Epithelial cell of esophagus (primary cell): ENCODE measurements at places on chromosomes 12 and 14.

DNA sequence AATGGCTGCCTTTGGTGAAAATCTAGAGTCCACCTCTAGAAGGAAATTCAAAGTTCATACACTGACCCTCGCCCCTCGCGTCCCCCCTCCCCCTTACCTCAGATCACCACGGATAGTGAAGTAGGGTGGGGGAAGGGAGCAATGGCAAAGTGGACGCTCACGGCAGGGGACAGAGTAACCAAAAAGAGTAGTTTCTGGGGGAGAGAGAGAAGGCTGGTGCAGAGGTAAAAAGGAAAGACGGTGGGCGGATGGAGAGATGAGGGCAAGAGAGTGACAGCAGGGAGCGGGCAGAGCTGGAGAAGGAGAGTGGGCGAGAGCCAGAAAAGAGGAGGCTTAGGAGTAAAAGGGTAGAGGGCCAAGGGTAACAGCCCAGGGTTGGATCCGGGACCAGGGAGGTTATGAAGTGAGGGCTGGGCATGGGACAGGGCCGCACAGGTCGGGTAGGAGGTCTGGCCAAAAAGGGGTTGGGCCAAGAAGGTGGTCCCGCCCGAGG lies 423 bp downstream of the ALDH6A1 start:
- DNase-seq, result no peak

DNA sequence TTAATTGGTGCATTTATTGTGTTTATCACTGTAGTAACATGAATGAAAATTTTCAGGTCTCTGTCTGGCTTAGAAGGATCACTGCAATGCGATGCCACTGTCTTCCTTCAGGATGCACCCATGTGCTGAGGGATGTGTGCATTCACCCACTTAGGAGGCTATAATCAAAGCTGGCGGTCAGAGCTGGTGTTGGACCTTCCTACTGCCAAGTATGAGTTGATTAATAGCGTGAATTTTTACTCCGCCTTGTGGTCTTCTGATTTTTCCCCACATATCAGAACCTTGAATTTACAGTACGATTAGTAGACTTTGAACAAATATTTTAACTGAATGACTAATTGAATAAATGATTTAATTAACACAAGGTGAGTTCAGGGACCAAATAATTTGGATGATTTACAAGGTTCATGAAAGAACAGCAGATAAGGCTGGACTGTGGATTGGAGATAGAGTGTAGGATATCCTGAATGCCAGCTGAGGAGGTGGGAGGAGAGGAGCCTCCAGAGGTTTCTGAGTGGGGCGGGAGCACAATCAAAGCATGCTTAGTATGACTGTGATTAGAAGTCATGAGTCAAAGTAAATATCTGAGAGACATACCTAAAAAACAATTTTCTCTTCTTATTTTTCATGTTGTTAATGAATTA lies 50.1 kb downstream of the RERG start:
- no peak for DNase-seq

DNA sequence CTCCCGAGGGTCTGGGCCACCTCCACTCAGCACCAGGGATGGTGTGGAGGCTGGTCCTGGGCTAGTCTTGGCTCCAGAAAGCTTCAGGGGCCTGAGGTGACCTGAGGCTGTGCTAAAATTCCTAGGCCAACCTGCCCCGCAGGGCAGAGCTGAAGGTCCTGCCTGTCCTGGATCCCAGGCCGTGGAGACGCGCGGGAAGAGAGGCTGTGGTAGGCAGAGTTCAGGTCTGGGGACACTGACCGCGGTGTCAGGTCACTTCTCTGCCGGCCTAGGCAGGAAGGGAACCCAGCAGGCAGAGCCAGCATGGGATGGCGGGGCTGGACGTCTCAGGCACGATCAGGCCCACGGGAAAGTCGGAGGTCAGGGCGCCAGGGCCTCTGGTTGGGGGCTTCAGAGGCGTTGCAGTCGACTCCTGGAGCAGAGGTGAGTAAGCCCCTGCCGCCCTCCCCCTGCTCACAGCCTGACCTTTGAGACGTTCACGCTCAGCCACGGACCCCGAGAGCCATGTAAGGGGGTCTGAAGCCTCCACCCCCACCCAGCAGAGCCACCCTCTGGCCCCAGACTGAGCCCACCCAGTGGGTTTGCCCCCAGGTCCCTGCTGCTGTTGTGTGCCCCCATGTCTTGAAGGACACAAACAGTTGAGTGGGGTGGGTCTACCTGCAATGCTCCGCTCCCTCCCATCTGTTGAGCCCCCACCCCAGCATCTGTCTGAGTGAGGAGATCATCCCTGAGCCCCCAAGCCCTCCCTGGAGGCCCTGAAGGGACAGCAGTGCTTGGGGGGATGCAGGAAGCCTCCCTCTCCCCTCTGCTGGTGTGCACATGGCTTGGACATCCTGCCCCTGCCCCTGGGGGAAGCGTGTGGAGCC lies 142.7 kb downstream of the KIF26A start:
- DNase-seq, result no peak

- peak; percentile 95 for DNase-seq
Measured at GRCh38 chr12:1013618-1014489, 22.8 kb downstream of the ERC1 start.

DNA sequence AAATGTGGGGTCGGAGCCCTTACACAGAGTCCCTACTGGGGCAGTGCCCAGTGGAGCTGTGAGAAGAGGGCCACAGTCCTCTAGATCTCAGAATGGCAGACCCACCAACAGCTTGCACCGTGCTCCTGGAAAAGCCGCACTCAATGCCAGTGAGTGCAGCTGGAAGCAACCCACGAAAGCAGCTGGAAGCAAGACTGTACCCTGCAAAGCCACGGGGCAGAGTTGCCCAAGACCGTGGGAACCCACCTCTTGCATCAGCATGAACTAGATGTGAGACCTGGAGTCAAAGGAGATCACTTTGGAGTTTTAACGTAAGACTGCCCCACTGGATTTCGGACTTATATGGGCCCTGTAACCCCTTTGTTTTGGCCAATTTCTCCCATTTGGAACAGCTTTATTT lies 12.3 kb downstream of the GTF2A1 start:
- DNase-seq, result no peak

- peak; percentile 99 for DNase-seq
Measured at GRCh38 chr12:40158592-40159111, 52.8 kb upstream of the SLC2A13 start.

GRCh38 chr14:61326847-61327246 lies 5.5 kb downstream of the PRKCH start:
- DNase-seq, result peak; percentile 42

GRCh38 chr12:54038284-54038870 lies 5.5 kb downstream of the HOXC5 start:
- no peak for DNase-seq

DNA sequence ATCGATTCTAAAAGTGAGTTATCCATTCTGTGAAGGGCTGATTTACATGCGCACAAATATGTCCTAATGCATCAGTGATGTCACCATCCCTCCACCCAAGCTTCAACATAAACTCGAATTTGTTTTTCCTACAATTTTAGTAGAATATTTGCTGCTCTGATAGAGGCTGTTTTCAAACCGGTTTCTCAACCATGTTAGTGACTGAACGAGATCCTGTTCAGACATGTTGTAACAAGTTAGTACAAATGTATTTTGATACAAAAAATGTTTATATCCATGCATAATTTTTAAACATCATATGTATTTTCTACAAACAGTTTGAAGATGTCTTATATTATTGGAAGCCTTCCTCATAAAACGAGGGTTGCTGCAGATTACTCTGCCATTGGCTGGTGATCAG lies 12.7 kb upstream of the PRB2 start:
- DNase-seq, result peak; percentile 75

DNA sequence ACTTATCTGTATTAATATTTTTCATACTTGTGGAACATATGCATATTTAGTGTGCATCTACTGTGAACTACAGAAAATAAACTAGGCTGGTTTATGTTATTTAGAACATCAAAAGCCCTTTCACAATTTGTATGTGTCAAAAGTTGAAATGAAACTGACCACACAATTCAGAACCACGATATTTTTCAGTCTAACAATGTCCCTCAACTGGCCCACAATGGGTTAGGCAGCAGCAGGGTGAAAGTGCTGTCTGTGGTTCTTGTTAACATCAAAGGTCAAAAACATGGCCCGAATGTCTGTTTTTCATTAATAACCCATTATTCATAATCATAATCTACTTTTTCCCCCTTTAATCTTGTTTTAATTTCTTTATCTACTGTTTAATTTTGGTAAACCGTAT lies 559.9 kb upstream of the ATP2B1 start:
- DNase-seq, result no peak

- DNase-seq, result no peak
Measured at GRCh38 chr12:85186236-85186635, 93.8 kb upstream of the ALX1 start.

GRCh38 chr12:102964872-102965271 lies 7.4 kb downstream of the ASCL1 start:
- peak; percentile 49 for DNase-seq

DNA sequence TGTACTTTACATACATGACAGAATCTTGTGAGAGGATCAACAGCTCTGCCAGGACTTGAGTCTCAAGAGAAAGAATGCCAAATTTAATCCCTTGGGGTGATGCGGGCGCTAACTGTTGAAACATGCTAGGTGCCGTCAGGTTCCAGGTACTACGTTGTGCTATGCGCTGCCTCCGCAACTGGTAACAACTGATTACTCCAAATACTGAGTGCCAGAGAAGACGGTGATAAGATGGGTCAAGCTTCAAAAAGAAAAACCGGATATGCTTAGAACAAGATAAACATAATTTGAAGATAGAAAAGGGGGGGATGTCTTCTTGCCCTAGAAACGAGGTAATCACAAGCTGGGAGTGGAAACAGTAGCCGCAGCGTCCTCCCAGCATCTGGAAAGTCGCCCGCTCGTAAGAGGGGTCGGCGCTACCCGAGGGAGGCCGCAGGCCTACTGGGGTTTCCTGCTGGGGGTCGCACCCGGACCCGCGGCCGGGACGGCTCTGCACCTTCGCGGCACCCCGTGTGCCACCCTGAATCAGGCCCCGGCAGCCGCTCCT lies 678 bp downstream of the ZBTB25 start:
- peak; percentile 85 for DNase-seq

GRCh38 chr12:46385438-46385837 lies 12.9 kb upstream of the SLC38A2 start:
- no peak for DNase-seq

- no peak for DNase-seq
Measured at GRCh38 chr12:11825278-11825677, 175.8 kb downstream of the ETV6 start.

GRCh38 chr12:12927211-12928079 lies 24.5 kb downstream of the GPRC5D start:
- DNase-seq, result peak; percentile 83

DNA sequence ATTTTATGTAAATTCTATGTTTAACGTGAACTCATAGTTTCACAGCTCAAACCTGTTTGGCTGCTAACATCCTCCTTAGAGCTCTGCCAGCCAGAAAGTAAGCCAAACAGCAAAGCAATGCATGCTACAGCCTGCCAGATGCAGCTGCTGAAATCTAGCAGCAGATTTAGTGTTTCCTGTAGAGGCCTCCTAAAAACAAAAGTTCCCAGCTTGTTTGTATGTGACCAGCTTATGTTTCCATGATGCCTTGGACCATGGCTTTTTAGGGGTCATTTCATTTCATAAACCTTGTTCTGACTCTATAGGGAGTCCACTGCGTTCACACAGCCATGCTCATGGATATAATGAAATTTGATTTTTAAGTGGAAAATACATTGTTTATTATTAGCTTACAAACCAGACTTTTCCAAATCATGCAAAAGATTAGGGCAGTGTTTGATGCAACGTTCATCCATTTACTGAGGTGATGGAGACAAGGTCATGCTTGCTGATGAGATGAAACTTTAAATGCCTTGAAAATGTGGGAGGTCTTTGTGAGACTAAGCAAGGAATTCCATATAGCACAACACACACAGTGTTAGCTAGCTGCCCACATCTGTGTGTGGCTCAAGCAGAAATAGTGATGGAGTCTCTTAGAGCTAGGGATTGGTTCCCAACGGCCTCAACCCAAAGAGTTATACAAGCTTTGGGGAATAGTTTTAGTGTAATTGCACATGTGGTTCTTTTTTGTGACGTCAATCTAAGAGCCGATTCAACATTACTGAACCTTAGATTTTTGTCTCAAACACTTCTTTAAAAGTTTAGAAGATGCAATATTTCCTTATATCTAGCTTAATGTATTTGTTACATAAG lies 157.5 kb upstream of the LRIG3 start:
- DNase-seq, result peak; percentile 96

GRCh38 chr12:113819495-113819894 lies 146.6 kb downstream of the RBM19 start:
- DNase-seq, result no peak

DNA sequence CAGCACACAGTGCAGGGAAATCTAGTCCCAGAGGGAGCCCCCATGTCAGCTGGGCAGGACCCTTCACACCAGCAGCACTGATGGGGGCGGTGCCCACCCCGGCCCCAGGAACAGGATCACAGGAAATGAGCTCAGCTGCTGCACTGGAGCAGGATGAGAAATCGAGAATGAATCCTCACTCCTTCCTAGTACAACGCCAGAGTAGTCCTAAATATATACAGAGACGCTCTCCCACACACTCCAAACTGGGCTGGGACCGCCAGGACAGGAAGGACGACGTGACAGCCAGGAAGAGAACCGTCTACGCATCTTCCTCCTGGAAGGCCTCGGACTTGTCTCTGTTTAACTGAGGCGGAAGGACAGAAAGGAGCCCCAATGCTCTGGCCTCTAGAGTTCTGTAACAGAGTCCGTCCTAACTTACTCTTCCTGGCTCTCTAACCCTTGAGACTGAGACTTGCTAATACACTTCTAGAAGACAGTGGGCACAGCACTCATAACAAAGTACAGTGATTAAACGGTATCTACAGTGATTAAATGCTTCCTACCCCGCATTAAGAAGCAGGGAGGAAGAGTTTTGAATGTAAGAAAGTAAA lies 33.4 kb downstream of the CDC42BPB start:
- DNase-seq, result peak; percentile 49

- no peak for DNase-seq
Measured at GRCh38 chr14:59638885-59639284, 62.3 kb upstream of the CCDC175 start.

- no peak for DNase-seq
Measured at GRCh38 chr12:42468921-42469320, 120.6 kb downstream of the PRICKLE1 start.

- no peak for DNase-seq
Measured at GRCh38 chr14:71327691-71328090, 420.4 kb downstream of the PCNX1 start.

DNA sequence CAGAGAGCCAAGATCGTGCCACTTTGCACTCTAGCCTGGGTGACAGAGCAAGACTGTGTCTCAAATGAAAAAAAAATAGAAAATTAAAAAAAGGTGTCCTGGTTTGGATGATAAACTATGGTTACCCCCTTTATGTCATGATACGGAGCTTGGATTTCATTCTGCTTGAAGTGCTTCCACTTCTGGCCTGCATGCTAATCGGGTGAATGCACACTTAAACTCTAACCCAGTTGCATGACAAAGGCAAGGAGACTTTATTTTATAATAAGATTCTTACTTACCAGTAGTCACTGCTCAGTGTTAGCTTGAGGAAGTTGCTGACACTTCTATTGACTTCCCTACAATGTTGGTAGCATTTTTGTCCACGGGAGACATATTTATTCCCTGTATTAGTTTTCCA lies 24.3 kb downstream of the CFAP54 start:
- no peak for DNase-seq

DNA sequence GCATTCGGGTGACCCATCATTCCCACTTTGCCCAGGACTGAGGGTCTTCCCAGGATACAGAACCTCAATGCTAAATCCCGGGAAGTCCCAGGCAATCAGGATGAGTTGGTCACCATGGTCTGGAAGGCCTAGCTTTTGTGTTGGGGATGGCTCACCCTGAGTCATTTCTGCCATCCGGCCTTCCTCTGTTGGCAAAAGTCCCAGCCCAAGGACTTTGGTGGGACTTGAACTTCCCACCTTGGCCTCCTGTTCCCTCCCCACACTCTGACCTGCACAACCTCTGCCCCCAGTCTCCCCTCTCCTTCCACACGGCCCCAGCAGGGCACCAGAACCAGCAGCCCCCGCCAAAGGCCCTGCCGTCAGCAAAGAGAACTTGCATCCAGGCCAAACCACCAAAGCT lies 24.6 kb upstream of the NCOR2 start:
- DNase-seq, result peak; percentile 72
